ENCODE measurements at places on chromosomes 11 and 22.

- no peak for DNase-seq
Observed at GRCh38 chr11:121723246-121723741, 270.5 kb upstream of the SORL1-AS1 start.

- no peak for DNase-seq
Observed at GRCh38 chr22:24164243-24164642, 17.0 kb upstream of the SUSD2 start.

GRCh38 chr11:27158456-27159334 is 118.1 kb downstream of the BBOX1 start:
- DNase-seq, result peak; percentile 17

DNA sequence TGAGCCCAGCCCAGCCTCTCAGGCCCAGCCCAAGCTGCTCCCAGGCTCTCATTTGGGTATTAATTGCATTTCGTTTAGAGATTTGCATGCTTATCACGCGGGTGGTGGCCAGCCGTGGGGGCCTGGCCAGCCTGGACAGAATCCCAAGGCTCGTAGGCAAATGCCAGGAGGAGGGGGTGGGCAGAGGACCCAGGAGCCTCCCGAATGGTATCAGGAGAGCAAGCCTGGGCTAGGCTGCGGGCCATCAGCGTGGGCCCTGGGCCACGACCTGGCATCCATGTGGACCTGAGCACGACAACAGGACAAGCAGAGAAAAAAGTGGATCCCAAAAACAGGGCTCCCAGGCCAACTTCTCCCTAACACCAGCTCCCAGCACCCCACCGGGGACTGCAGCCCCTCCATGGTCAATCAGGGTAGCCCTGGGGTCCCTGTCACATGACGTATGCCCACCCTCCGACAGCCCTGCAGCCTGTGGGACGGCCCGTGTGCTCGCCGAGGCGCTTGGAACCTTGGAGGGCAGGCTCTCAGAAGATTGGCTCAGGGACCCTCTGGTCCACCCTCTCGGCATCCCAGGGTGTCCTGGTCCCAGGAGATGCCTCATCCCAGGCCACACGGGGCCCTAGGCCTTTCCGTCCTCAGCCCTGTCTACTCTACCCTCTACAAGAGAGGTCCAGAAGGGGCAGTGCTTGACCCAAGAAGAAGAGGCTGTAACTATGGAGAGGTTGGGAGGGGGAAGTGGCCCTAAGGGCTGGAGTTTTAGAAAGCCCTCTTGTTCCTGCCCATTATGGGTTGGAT is 8.8 kb downstream of the ASCL2 start:
- no peak for DNase-seq

DNA sequence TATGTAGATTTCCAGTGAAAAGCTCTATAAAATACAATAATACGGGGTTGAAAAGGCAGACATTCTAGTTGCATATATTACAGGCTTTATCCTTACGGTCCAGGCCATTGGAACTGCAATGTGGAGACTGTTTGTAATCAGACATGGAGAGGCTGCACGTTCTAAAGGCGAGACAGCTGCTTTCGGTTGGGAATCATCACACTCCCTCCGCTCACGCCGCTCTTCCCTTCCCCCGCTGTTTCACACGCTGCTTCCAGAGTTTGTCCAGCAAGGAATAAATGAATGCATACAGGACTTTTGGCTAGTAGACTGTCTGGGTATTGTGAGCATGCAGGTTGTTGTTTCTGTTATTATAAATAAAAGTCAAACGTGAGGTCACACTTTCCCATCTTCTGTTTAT is 13.5 kb upstream of the EFCAB6 start:
- no peak for DNase-seq

DNA sequence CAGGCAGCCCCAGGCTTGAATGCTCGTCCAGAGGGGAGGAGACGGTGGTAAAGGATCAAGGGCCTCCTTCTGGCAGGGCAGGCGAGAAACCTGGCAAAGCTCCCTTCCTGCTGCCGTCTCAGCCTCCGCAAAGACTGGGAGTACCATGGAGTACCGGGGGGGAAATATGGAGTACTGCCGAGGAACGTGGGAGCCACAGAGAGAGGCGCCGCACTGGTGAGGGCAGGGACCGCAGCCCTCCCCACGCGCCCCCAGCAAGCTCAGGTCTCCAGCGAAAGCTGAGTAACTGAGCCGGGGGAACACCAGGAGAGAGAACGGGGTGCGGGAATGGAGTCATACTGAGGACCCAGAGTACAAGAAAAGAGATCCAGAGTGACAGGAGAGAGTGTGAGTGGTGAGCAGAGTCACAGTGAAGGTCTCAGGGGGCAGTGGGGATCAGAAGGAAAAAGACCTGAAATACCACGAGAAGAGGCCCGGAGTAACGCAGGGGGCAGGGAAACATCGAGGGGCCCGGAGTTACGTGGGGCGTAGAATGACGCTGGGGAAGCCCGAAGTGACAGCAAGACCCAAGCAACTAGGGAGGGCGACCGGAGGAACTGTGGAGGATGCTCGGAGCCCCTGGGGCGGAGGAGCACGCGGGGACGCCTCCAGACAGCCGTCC is 740 bp downstream of the EML3 start:
- DNase-seq, result peak; percentile 68

- DNase-seq, result peak; percentile 79
Observed at GRCh38 chr11:46237248-46238077, 40.0 kb upstream of the CREB3L1 start.

GRCh38 chr11:23789938-23790371 is 706.9 kb upstream of the LUZP2 start:
- no peak for DNase-seq

- DNase-seq, result no peak
Observed at GRCh38 chr11:94855666-94856065, 87.5 kb downstream of the AMOTL1 start.

GRCh38 chr11:111515591-111515990 is 1.0 kb downstream of the HOATZ start:
- no peak for DNase-seq

- DNase-seq, result no peak
Observed at GRCh38 chr11:100706179-100706578, 19.1 kb downstream of the ARHGAP42 start.

DNA sequence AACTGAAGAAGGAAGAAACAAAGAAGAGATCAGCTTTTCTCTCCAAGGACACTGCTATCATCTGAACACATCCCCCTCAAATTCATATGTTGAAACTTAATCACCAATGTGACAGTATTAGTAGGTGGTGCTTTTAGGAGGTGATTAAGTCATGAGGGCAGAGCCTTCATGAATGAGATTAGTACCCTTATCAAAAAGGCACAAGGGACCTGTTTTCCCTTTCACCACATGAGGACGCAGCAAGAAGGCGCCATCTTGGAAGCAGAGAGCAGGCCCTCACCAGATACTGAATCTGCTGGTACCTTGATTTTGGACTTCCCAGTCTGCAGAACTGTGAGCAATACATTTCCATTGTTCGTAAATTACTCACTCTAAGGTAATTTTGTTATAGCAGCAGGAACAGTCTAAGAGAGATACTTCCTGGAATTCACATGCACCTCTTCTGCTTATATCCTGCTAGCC is 20.9 kb upstream of the CREB3L1 start:
- DNase-seq, result no peak

DNA sequence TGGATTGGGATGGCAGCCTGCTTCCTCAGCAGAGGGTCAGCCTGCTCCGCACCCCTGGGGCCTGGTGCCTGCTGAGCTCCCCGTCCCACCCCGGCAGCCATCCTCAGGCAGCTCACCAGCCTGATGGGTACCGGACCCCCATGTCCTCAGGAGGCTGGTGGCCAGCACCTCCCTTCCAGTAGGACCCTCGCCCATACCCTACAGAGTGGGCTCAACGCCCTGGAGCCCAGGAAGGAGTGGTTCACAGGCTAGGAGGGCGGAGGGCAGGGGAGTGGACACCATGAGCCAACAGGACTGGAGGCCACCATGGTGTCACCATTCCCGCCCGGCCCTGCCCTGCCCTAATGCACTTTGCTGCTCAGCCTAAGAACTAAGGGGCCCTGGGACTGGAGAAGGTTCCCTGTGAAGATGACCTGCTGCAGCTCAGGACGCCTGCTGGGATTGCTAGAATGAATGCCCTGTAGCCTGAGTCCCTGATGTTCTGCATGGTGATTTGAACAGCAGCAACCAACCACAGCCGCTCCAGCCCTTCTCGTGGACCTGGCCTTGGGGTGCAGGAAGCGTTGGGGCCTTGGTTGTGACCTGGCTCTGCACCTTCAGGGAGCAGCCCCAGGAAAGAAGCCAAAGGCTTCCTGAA is 1080.8 kb downstream of the BRD1 start:
- no peak for DNase-seq

DNA sequence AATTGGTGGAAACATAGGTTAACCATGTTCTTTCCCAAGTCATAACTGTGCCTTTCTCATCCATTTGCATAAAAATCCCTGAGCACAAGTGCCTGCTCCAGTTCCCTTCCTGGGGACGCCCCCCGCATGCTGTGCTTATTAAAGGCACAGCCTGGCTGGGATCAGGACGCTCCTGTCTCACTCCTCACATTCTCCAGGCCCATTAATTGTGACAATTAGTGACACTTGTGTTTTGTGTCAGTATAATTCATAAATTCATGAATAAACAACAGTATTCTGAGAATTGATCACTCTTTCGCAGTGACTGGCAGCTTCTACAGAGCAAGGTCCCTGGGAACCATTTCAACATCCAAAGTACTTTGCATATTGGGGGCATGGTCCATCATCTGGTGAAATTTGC is 1354.4 kb downstream of the TBC1D22A start:
- no peak for DNase-seq

DNA sequence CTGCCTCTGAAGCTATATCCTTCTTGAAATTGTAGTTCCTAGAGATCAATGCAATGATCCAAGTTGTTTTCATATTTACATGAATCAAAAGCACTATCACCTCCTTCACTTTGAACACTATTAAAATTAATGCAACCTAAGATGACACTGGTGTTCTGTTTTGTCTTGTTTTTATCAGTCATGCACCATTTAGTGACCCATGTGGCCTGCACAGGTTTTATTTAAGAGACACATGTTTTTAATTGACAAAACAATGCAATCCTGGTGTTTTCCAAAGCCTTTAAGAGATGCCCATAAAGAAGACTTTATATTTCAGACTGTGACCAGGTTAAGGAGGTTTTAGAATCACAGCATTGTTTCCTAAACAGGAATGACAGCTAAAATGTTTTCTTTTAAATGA is 177.5 kb downstream of the FAM181B start:
- DNase-seq, result no peak

DNA sequence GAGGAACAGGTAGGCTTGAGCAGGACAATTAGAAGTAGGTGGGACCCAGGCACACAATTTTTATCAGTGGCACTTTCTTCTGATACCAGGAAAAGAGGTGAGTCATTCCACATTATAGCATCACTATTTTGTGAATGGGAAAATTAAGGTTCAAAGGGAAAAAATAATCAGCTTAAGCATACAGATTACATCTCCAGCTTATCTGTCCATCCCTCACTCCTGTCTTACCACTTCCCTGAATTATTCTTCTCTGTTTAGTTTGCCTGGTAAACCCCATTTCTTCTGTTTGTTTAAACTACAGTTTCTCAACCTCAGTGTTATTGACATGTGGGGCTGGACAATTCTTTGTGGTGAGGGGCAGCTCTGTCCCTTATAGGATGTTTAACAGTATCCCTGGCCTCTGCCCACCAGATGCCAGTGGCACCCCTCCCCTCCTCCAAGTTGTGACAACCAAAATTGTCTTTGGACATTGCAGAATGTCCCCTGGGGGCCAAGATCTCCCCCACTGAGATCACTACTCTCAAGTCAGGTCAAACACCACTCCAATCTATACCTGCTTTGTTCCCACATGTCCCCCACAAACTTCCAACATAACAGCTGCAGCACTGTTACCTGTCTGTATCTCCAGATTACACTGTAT is 8.5 kb upstream of the XBP1 start:
- no peak for DNase-seq

DNA sequence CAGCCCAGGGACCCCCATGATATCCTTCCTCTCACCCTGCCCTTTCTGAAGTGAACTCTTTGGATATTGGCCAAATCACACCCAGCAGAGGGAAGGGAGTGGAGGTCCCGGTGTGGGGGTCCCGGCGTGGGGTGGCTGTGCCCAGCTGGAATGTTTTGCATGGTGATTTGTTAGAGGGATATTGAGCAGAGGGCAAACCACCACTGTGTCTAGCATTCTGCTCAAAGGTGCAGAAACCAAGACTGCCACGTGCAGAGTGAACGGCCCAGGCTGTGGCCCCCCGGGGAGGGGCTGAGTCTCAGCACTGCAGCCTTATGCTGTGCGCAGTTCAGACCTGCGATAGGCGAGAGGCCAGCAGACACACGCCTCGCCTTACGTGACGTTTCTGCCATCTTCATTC is 7.9 kb upstream of the BID start:
- no peak for DNase-seq

DNA sequence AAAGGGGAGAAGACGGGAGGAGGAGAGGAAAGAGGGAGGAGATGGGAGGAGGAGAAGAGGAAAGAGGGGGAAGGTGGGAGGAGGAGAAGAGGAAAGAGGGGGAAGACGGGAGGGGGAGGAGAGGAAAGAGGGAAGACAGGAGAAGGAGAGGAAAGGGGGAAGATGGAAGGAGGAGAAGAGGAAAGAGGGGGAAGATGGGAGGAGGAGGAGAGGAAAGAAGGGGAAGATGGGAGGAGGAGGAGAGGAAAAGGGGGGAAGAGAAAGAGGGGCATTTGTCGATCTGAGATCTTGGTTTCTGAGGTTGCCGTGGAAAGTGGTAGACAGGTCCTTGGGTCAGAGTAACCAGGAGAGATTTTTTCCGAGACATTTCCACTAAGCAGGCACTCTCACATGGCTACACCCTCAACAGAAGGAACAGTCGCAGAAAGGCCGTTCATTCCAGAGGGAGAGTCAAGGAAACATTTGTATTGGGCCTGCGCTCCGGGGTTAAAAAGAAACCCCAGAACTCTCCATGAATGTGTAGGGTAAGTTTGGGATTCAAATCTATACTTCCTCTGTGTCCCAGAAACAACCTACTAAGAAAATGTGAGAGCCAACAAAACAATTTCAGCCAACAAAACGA is 39.8 kb upstream of the CARS1 start:
- no peak for DNase-seq

DNA sequence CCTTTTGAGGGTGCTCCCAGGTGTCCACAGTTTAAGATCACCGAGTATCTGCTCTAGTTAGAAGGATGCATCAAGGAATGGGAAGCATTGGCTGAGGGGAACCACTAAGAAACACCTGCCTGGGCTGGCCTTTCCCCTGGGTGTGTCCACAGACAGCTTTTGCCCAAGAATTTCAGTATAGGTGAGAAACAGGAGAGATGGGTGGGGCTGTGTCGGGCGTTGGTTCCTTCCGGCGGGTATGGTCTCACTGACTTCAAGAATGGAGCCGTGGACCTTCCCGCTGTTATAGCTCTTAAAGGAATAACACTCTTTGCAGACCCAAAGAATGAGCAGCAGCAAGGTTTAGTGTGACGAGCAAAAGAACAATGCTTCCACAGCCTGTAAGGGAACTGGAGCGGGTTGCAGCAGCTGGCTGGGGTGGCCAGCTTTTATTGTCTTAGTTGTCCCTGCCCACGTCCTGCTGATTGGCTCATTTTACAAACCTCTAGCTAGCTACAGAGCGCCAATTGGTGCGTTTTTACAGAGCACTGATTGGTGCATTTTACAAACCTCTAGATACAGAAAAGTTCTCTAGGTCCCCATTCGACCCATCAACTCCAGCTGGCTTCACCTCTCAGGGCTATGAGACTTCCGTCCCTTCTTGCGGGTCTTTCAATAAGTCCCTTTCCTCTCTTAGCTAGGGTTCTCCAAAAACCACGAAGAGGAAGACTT is 2.4 kb downstream of the FADS1 start:
- DNase-seq, result peak; percentile 41
